Vagina (tissue), 2 donors: ENCODE measurements at places on chromosomes 4 and X. TPM values are rescaled to one million over a fixed set of nuclear protein-coding genes. Genes with fewer than 3 reads are reported as not detected.

The KLHL34 gene
- not detected for total RNA-seq

The TRIM2 gene
- total RNA-seq, result 28.7 TPM

The TMEM47 gene
- total RNA-seq, result 44.7 TPM

The UGT2B10 gene
- total RNA-seq, result not detected

The MMRN1 gene
- 96.3 TPM for total RNA-seq

The SLC25A43 gene
- 25.5 TPM for total RNA-seq

The PCDH10 gene
- 6.9 TPM for total RNA-seq

The MSX1 gene
- 31.4 TPM for total RNA-seq

GRCh38 chr4:142383800-142384470 lies 462.2 kb downstream of the INPP4B start:
- no peak overlapping the region for H3K27ac ChIP-seq
- DNase-seq, result no peak
- no peaks in the 10 kb centered on the region for H3K27me3 ChIP-seq

- H3K27me3 ChIP-seq, result no peaks in the 10 kb centered on the region
- H3K4me3 ChIP-seq, result no peak overlapping the region
- peaks cover 22% of the 10 kb centered on the region for H3K4me1 ChIP-seq
Measured at GRCh38 chr4:138053641-138054301, 188.4 kb downstream of the SLC7A11 start.

DNA sequence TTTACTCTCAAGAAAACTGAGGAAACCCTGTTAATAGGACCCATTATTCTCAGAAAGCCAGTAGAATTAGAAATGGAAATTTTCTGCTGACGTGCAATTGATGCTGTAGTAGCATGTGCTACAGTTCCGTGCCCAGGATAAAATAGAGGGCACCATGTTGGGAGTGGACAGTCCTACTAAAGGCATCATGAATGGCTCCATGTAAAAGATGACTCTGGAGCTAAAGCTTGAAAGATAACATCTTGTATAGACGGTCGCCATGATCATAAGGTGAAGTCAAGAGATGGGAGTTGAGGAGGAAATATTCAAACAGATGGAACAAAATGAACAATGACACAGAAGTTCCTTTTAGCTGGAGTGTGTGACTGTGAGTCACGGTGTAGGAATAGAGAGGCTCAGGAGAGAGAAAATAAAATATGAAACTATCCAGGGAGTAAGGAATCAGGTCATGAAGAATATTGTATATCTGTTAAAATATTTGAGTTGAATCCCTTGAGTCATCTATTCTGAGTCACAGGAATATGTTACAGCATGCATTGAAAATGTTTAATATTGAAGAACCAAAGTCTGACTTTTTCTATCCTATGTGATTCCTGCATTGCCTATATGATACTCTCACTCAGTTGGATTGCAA lies 31.8 kb downstream of the ANXA10 start:
- no peaks in the 10 kb centered on the region for H3K36me3 ChIP-seq
- H3K27ac ChIP-seq, result no peak overlapping the region
- no peak for DNase-seq
- no peaks in the 10 kb centered on the region for H3K27me3 ChIP-seq

- no peaks in the 10 kb centered on the region for H3K27me3 ChIP-seq
- DNase-seq, result no peak
- H3K27ac ChIP-seq, result no peak overlapping the region
Measured at GRCh38 chr4:163755013-163755412, 260.5 kb downstream of the TMA16 start.

- no peak for DNase-seq
- H3K4me3 ChIP-seq, result no peak overlapping the region
- no peaks in the 10 kb centered on the region for H3K4me1 ChIP-seq
- no peaks in the 10 kb centered on the region for H3K36me3 ChIP-seq
Measured at GRCh38 chr4:157702831-157703230, 470.0 kb downstream of the GASK1B start.

GRCh38 chr4:8197521-8197920 lies 1.6 kb upstream of the SH3TC1 start:
- H3K36me3 ChIP-seq, result no peaks in the 10 kb centered on the region
- no peaks in the 10 kb centered on the region for H3K27me3 ChIP-seq
- no peak overlapping the region for H3K27ac ChIP-seq
- no peak for DNase-seq
- H3K4me1 ChIP-seq, result peaks cover 57% of the 10 kb centered on the region
- H3K4me3 ChIP-seq, result no peak overlapping the region

GRCh38 chr4:185532795-185533324 lies 2.4 kb downstream of the PDLIM3 start:
- H3K4me3 ChIP-seq, result peak overlapping the region; percentile 6
- H3K27me3 ChIP-seq, result no peaks in the 10 kb centered on the region
- H3K4me1 ChIP-seq, result peaks cover 15% of the 10 kb centered on the region
- no peak for DNase-seq
- H3K36me3 ChIP-seq, result no peaks in the 10 kb centered on the region
- H3K27ac ChIP-seq, result no peak overlapping the region

- no peak for DNase-seq
- no peaks in the 10 kb centered on the region for H3K36me3 ChIP-seq
- no peaks in the 10 kb centered on the region for H3K4me1 ChIP-seq
- H3K27ac ChIP-seq, result no peak overlapping the region
- no peak overlapping the region for H3K4me3 ChIP-seq
- H3K27me3 ChIP-seq, result no peaks in the 10 kb centered on the region
Measured at GRCh38 chrX:130543603-130544325, 142.0 kb downstream of the RBMX2 start.

DNA sequence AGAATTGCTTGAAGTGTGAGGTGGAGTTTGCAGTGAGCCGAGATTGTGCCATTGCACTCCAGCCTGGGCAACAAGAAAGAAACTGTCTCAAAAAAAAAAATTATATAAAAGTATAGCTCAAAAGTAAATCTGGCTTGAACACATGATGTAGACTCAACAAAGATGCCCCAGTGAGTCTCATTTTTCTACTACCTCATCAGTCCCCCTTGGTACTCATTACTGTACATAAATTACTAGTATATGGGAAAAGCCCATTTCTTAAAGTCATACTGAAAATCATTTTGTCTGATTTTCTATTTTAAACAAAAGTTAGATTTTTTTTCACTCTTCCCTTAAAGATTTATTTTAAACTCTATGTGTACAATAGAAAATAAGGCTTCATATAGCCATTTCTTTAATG lies 39.2 kb downstream of the FAM241A start:
- H3K27ac ChIP-seq, result no peak overlapping the region
- no peaks in the 10 kb centered on the region for H3K4me1 ChIP-seq
- DNase-seq, result no peak

GRCh38 chrX:101265869-101266428 lies 25.2 kb downstream of the TAF7L start:
- no peaks in the 10 kb centered on the region for H3K36me3 ChIP-seq
- H3K27ac ChIP-seq, result no peak overlapping the region
- no peak for DNase-seq
- no peaks in the 10 kb centered on the region for H3K4me1 ChIP-seq
- H3K27me3 ChIP-seq, result no peaks in the 10 kb centered on the region

DNA sequence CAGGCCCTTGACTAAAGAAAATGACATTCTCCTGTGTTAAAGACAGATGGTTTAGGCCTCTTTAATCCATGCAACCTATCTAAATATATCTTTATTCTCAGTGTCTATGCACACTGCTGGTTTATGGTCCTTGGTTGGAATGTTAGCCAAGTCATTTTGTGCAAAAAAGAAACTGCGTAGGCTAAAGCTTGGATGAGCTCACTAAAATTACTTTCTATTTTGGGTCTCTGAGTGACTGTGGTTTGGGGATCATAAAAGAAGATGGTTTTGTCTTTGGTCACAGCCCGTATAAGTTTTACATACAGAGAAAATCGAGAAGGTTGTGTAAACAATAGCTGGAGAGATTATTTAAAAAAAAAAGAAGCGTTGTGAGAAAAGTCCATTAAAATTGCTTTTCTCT lies 443.6 kb downstream of the UBE2NL start:
- H3K4me3 ChIP-seq, result no peak overlapping the region
- H3K27me3 ChIP-seq, result no peaks in the 10 kb centered on the region
- no peaks in the 10 kb centered on the region for H3K4me1 ChIP-seq
- no peak overlapping the region for H3K27ac ChIP-seq
- no peak for DNase-seq

DNA sequence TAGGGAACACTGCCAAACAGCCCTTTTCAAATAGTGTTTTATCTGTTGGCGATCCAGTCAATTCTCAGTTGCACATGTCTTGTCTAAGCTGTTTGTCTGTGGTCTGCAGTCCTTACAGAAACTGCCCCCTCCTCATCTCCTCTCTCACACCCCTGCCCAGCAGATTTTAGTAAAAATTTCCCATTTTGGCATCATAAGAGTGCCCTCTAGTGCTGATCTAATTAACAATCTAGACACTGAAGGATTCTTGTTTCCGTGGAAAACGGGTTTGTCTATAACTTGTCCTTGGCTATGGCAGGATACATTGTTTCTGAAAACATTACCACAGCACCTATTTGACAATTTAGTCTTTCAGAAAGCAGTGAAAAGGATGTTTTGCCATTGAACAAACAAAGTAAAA lies 227.2 kb upstream of the MBNL3 start:
- no peak overlapping the region for H3K27ac ChIP-seq
- H3K36me3 ChIP-seq, result no peaks in the 10 kb centered on the region
- H3K4me1 ChIP-seq, result no peaks in the 10 kb centered on the region
- DNase-seq, result no peak
- no peak overlapping the region for H3K4me3 ChIP-seq
- no peaks in the 10 kb centered on the region for H3K27me3 ChIP-seq

DNA sequence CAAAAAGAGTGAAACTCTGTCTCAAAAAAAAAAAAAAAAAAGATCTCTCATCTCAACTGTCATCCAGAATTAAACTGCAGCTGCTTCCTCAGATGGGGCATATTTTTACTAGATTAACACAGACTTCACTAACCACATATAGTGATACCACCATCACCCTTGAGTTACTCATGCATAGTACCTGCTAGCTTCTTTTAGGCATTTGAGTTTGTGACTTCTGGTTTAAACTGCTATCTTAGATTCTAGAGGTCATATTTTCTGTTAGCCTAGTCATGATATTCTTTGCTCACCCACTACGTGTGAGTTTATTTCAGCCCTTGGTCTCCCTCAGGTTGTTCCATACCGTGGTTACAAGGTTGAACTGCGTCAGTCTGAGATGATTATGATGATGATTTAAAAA lies 154.9 kb upstream of the BMP3 start:
- H3K27me3 ChIP-seq, result no peaks in the 10 kb centered on the region
- no peak overlapping the region for H3K4me3 ChIP-seq
- H3K27ac ChIP-seq, result no peak overlapping the region
- no peak for DNase-seq
- no peaks in the 10 kb centered on the region for H3K36me3 ChIP-seq

DNA sequence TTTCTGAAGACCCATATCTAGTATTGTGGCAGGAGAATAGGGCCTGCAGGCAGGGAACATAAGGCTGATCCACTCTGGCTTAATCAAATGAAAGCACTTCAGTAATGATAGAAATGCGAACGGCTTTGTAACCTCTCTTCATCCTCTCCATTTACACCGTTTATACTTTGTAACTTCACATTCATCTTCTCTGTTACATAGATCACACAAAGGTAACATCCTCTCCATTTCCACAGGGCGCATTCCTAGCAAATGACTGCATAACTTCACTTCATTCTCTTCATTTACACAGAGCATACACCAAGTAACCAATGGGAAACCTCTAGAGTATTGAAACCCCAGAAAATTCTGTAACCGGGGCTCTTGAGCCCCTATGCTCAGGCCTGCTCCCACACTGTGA lies 65.5 kb upstream of the SLC34A2 start:
- H3K27ac ChIP-seq, result no peak overlapping the region
- DNase-seq, result no peak
- H3K4me3 ChIP-seq, result no peak overlapping the region
- H3K4me1 ChIP-seq, result no peaks in the 10 kb centered on the region

DNA sequence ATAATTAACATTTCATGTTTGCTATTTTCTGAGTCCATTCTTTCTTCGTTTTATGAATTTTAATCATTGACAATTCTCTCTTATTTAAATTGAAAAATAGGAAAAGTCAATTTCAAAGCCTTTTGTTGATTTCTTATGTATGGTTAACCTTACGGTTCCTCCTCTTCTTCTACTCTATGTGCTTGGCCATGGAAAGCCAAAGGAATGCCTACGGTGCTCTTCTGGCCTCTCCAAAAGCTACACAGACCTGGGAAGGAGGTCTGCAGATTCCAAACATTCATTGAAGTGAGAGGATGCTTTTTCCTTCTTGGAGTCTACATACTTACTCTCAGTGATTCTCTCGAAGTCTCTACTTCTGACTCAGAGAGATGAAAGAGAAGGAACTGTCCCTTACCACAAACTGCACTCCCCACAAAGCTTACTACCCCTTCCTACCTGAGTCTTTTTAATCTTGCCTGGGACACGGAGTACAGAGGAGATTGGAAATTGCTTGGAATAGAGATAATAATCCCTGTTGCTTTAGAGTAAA lies 863.1 kb upstream of the FTHL17 start:
- no peak overlapping the region for H3K27ac ChIP-seq
- no peak for DNase-seq
- no peaks in the 10 kb centered on the region for H3K4me1 ChIP-seq
- no peaks in the 10 kb centered on the region for H3K36me3 ChIP-seq

GRCh38 chrX:36867143-36867542 lies 141.0 kb upstream of the FAM47C start:
- H3K36me3 ChIP-seq, result no peaks in the 10 kb centered on the region
- H3K27me3 ChIP-seq, result no peaks in the 10 kb centered on the region
- H3K27ac ChIP-seq, result no peak overlapping the region
- H3K4me3 ChIP-seq, result no peak overlapping the region

DNA sequence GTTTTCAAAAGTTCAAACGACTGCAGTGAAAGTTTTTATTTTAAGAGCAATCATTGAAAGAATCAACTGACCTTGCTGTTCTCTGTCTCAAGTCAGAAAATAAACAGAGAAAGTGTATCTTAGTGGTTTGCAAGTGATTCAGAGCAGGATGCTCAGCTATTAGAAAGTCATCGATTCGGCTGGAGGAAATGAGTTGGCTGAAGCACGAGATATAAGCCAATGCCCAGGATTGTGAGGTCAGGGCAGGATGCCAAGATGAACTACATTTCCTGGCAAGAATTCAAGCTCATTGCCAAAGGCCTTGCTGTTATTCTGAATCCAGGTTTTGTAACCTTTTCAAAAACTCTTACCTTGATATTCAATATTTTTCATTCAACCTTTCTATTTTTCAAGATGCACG lies 541.4 kb upstream of the BOD1L1 start:
- H3K36me3 ChIP-seq, result no peaks in the 10 kb centered on the region
- DNase-seq, result no peak
- H3K27ac ChIP-seq, result no peak overlapping the region

- no peaks in the 10 kb centered on the region for H3K4me1 ChIP-seq
- H3K4me3 ChIP-seq, result no peak overlapping the region
- no peaks in the 10 kb centered on the region for H3K36me3 ChIP-seq
- no peak for DNase-seq
- H3K27me3 ChIP-seq, result no peaks in the 10 kb centered on the region
Measured at GRCh38 chr4:108261026-108261425, 92.3 kb upstream of the LEF1 start.

- DNase-seq, result no peak
- H3K27me3 ChIP-seq, result no peaks in the 10 kb centered on the region
- H3K27ac ChIP-seq, result no peak overlapping the region
- H3K36me3 ChIP-seq, result no peaks in the 10 kb centered on the region
Measured at GRCh38 chr4:7381221-7381889, 53.4 kb downstream of the PSAPL1 start.
